ENCODE measurements at places on chromosomes 2 and 18. TPM values are rescaled to one million over a fixed set of nuclear protein-coding genes. Genes with fewer than 3 reads are reported as not detected.

DNA sequence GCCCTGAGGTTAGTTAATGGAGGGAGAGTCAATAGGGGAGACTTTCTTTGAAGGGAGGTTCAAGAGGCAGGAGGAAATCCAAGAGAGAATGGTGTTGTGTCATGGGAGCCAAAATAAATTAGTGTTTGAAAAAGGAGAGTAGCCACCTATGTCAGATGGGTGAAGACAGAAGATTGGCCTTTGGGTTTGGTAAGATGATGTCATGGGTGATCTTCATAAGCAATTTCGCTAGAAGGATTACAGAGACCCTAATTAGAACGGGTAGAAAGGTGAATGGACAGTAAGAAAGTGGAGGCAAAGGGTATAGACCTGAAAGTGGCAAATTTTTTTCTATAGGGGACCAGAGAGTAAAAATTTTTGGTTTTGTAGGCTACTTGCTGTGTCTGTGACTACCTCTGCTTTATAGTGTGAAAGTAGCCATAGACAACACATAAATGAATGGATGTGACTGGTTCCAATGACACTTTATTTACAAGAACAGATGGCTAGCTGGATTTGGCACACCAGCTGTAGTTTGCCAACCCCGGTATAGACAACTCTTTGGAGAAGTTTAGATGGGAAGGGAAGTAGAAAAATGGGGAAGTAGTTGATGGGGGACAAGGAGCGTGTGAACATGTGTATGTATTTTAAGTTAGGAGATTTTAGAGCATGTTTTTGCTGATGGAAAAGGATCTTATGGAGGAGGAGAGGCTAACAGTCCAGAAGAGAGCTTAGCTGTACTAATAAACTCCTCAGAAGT lies 9.3 kb downstream of the STAMBP start:
- H3K27ac ChIP-seq: peak overlapping the region; percentile 57
- H3K36me3 ChIP-seq: peaks cover 4% of the 10 kb centered on the region
- no peak for DNase-seq
- H3K4me1 ChIP-seq: peaks cover 19% of the 10 kb centered on the region
- H3K4me3 ChIP-seq: no peak overlapping the region

DNA sequence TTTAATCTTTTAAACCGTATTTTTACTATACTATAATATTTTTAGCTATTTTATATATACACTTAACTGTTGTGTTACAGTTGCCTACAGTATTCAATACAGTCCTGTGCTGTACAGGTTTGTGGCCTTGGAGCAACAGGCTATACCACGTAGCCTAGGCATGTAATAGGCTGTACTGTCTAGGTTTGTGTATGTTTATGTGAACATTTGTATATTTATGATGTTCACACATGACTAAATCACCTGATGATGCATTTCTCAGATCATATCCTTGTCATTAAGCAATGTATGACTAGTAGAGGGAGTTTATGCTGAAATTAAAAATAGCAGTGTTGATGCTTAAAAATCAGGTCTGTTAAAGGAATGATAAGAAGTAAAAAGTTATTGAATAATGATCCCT lies 92.3 kb upstream of the RANBP2 start:
- no peak overlapping the region for H3K27ac ChIP-seq
- peaks cover 56% of the 10 kb centered on the region for H3K4me1 ChIP-seq
- H3K36me3 ChIP-seq: no peaks in the 10 kb centered on the region
- no peak overlapping the region for H3K4me3 ChIP-seq
- DNase-seq: no peak

DNA sequence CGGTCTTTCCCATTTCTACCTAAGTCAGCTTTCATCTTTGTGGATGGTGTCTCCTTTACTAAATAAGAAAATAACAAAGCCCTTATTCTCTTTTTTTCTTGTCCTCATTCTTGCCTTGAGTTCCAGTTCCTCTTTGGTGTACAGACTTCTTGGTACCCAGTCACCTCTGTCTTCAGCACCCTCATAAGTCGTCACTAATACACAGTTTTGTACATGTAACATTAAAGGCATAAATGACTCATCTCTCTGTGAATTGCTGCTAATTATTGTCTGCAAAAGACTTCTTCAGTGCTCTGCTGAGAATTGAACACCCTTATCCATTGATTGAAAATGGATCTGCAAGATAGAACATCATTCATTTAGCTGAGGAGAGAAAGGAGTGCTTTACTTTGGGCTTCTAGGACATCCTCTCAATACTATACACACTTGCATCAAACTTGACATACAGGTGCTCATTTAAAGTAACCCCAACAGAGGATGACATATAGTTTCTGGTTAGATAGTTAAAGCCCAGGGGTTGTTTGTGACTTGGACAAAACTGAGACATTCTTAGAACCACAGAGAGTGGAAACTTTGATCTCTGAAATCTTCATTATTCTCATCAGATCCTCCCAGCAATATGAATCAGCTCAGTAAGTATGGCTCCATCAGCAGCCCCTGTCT lies 97.0 kb downstream of the XRCC5 start:
- H3K4me3 ChIP-seq: no peak overlapping the region
- no peak overlapping the region for H3K27ac ChIP-seq
- no peaks in the 10 kb centered on the region for H3K4me1 ChIP-seq
- H3K27me3 ChIP-seq: no peaks in the 10 kb centered on the region
- no peak for DNase-seq

GRCh38 chr2:196242131-196242620 lies 70.8 kb upstream of the STK17B start:
- H3K27ac ChIP-seq: peak overlapping the region; percentile 98
- DNase-seq: peak; percentile 74
- H3K4me1 ChIP-seq: peaks cover 69% of the 10 kb centered on the region
- H3K4me3 ChIP-seq: no peak overlapping the region
- H3K27me3 ChIP-seq: no peaks in the 10 kb centered on the region
- no peaks in the 10 kb centered on the region for H3K36me3 ChIP-seq

DNA sequence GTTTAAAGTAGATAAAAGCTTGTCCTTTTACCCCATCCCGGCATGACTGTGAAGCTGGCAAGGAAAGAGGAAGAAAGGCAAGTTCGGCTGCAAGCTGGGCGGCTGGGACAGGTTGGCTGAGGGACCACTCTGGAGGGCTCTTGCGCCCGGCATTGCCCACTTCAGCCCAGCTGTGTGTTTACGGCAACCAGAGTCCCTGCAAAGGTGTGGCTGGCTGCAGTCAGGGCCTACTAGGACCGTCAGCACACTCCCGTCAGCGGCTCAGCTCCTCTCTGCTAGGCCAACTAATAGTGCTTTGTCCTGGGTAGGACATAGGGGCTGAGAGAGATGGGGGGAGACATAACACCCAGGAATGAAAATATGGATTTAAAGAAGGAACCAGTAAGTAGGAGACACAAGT lies 11.7 kb upstream of the SAP130 start:
- peak; percentile 72 for DNase-seq
- no peak overlapping the region for H3K4me3 ChIP-seq
- H3K27me3 ChIP-seq: no peaks in the 10 kb centered on the region
- no peak overlapping the region for H3K27ac ChIP-seq
- no peaks in the 10 kb centered on the region for H3K4me1 ChIP-seq

GRCh38 chr2:360124-360523 lies 72.2 kb upstream of the ALKAL2 start:
- H3K4me3 ChIP-seq: no peak overlapping the region
- H3K36me3 ChIP-seq: no peaks in the 10 kb centered on the region
- DNase-seq: no peak

HTR2B gene
- 0.31 TPM for polyA plus RNA-seq

- H3K27me3 ChIP-seq: no peaks in the 10 kb centered on the region
- H3K27ac ChIP-seq: no peak overlapping the region
- H3K36me3 ChIP-seq: no peaks in the 10 kb centered on the region
- DNase-seq: no peak
- H3K4me3 ChIP-seq: no peak overlapping the region
- H3K4me1 ChIP-seq: no peaks in the 10 kb centered on the region
These were observed 15.2 kb downstream of the UGT1A10 start for GRCh38 chr2:233651430-233651829.

MAPRE2 gene
- 56.3 TPM for polyA plus RNA-seq

DNA sequence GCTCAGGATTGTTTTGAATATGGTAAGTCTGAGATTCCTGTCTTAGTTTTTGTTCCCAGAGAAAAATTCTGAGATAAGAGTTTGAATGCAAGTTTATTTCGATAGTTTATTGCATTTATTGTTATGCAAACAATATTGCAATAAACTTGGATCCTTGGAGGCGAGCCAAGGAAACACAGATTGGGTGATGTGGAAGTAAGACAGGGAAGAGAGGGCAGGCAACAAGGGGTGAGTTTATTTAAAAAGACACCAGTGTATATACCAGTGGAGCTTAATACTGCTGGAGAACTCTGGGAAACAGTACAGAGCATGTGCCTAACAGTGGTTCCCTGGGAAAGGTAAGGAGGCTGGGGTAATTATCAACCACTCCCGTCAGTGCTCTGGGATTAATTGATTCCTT lies 87.5 kb upstream of the NEDD4L start:
- DNase-seq: no peak
- H3K4me3 ChIP-seq: no peak overlapping the region
- H3K27ac ChIP-seq: no peak overlapping the region
- no peaks in the 10 kb centered on the region for H3K4me1 ChIP-seq
- no peaks in the 10 kb centered on the region for H3K36me3 ChIP-seq

DNA sequence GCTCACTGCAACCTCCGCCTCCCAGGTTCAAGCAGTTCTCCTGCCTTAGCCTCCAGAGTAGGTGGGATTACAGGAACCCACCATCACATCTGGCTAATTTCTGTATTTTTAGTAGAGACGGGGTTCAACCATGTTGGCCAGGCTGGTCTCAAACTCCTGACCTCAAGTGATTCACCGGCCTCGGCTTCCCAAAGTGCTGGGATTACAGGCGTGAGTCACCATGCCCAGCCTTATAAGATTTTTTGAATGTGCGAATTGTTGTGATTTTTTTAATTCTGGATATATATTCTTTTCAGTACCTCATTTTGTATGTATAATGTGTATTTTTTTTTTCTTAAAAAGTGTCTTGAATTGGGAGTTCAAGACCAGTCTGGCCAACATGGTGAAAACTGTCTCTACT lies 42.0 kb upstream of the CCDC150 start:
- H3K4me1 ChIP-seq: peaks cover 12% of the 10 kb centered on the region
- no peak overlapping the region for H3K4me3 ChIP-seq
- DNase-seq: no peak

FBLN7 gene
- 13.9 TPM for polyA plus RNA-seq

GRCh38 chr2:68831686-68832232 lies 39.4 kb downstream of the BMP10 start:
- H3K4me1 ChIP-seq: peaks cover 96% of the 10 kb centered on the region
- peak overlapping the region; percentile 90 for H3K27ac ChIP-seq
- no peak for DNase-seq
- peaks cover 4% of the 10 kb centered on the region for H3K36me3 ChIP-seq

DNA sequence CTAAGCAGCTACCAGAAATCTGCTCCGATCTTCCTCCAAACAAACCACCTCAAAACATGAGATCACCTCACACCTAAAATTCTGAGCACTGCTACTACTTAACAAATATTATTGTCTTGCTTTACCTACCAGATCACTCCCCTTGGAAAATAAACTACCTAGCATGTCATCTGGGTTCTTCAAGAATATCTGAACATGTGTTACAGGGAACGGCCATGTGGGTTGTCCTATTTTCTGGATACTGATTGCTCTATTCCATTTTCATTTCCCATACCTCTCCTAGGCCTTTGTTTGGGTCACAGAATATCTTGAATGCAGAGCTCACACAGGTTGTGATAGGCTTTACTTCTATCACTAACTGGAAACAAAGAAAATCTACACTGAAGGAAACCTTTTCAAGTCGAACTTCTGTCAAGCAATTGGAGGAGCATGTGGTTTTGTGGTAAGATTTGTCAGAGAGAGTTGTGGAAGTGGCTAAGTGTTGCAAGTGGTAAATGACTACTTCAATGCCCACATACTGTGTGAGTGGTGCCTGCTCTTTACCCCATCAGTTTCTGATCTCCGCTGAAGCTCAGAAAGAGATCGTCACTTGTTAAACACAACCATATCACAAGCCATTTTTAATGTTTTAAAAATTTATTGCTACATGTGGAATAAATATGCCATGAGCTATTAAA lies 739.1 kb upstream of the ZEB2 start:
- H3K27ac ChIP-seq: no peak overlapping the region
- H3K4me1 ChIP-seq: peaks cover 4% of the 10 kb centered on the region
- H3K27me3 ChIP-seq: peaks cover 88% of the 10 kb centered on the region
- H3K36me3 ChIP-seq: no peaks in the 10 kb centered on the region

GRCh38 chr2:111954602-111955332 lies 56.4 kb downstream of the MERTK start:
- H3K4me1 ChIP-seq: peaks cover 42% of the 10 kb centered on the region
- H3K27ac ChIP-seq: no peak overlapping the region
- no peaks in the 10 kb centered on the region for H3K27me3 ChIP-seq

DNA sequence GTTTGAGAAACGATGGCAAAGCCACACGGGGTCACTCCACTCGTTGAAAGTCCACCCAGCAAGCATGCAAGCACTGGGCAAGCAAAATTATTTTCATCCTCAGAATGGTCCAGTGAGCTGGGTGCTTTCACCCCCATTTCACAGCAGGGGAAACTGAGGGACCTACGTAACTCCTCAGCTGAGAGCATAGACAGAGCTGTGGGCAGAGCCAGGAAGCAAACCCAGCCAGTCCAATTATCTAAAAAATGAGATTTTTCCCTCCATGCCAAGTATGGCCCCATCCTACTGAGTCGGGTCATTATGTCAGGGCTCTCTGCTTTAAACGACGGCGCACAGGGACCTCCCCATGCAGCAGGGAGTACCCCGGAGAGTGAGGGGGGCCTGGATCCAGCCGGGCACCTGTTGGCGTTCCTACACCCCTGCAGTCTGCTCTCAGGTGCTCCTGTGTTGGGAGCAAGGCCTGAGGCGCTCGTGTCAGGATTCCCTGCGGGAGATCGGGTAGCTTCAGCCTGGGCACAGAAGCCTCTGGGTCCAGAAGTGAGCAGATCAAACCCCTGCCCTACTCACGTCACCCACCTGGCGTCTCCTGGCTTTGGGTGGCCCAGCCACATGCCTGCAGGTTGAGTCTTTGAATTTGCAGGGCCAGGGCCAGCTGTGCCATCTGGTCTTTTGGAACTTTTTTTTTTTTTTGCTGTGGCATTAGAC lies 17.3 kb downstream of the TWIST2 start:
- DNase-seq: no peak

- H3K4me3 ChIP-seq: no peak overlapping the region
- H3K27me3 ChIP-seq: no peaks in the 10 kb centered on the region
- H3K27ac ChIP-seq: no peak overlapping the region
- H3K4me1 ChIP-seq: no peaks in the 10 kb centered on the region
These were observed 10.9 kb downstream of the RNF125 start for GRCh38 chr18:32029558-32029957.

GRCh38 chr2:54388076-54388475 lies 68.1 kb upstream of the SPTBN1 start:
- H3K36me3 ChIP-seq: no peaks in the 10 kb centered on the region
- H3K4me1 ChIP-seq: peaks cover 8% of the 10 kb centered on the region
- no peaks in the 10 kb centered on the region for H3K27me3 ChIP-seq
- peak overlapping the region; percentile 60 for H3K27ac ChIP-seq
- H3K4me3 ChIP-seq: no peak overlapping the region
- DNase-seq: no peak
